Stimulated activated CD4-positive, alpha-beta T cell treated with anti-CD3 and anti-CD28 coated beads, TNF-alpha, amount 100 ng/mL, for 1 hour (primary cell): ENCODE measurements at places on chromosomes 3 and 15.

DNA sequence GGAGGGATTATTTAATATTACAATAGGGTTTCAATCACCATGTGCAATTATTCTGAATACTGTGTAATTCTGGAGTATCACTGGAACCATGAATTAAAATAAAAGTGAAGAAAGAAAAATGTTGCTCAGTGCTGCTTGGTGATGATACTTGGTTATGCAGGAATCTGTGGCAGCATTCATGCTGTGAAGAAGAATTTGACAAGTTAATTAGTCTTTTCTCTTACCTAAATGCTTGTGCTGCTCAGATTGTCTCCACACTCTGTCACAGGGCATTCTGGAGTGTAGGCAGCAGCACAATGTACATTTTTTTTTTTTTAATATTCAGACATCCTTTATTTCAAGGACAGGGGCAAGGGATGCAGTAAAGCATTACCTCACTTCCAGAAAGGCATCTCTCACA is 749.3 kb upstream of the CADM2 start:
- DNase-seq: no peak

DNA sequence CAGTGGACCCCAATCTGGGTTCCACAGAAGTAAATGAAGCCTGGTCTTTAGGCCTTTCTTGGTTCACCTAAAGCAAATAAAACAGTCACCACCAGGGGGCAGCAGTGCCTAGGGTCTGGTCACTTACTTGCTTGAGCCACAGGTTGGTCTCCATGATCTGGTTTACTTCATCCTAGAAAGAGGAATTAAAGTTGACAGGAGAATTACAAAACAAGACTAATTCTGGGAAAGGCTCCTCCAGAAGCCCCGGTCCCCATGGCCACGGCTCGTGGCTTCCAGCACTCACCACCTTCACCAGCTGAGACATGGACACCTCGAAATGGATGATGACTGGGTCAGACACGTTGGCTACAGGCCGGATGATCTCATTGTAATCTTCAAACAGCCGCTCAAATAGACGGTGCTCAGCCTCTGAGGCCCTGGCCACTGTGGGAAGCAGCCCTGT is 2.3 kb downstream of the CHRNA3 start:
- DNase-seq: peak; percentile 51

DNA sequence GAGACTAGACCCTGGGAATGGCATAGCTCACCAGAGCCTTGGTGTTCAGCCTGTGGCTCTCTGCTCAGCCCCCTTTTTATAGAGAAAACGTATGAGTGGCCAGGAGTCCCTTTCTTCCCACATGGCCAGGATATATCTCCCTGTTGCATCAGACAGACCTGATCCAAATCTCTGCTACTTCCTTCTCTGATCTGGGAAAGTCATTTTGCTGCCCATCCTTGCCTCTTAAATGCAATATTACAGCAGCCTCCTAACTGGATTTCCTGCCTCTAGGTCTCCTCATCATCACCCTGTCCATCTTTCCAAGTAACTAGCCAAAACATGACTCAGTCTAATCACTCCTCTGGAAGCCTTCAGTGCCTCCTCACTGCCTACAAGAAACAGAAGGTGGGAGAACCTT is 42.9 kb downstream of the CTDSPL start:
- DNase-seq: no peak

DNA sequence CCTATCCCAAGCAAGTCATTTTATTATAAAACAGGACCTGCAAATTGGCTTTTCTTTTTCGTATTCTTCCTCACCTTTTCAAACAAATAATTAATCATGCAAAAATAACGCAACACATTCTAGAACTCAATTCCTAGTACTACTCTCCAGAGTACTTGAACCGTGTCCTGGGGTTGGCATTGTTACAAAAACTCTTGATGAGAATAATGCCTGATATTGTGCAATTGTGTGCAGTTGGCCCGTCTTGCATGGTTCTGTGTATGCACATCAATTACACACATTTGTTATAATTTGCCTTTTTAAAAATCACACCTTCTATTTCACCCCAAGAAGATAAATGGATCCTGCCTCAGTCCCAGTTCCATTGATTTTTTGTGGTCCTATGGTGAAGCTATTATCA is 205.4 kb downstream of the EPHB1 start:
- no peak for DNase-seq

GRCh38 chr3:30184091-30184810 is 422.1 kb upstream of the TGFBR2 start:
- no peak for DNase-seq

- no peak for DNase-seq
Measured at GRCh38 chr15:95041297-95041696, 809.9 kb downstream of the MCTP2 start.

DNA sequence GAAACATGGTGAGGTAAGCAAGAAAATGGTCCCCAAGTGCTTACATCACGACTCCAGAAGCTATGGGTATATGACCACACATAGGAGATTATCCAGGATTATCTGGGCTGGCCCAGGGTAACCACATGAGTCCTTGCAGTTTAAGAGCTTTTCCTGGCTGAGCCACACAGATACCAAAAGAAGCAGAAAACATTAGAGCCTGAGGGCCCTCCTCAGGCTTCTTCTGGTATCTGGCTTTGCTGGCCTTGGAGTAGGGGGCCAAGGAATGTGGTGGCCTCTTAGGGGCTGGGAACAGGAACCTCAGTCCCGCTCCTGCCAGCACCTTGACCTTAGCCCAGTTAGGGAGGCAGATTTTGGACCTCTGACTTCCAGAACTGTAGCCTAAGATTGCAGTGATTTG is 259.1 kb downstream of the KCNMB2 start:
- no peak for DNase-seq
